ENCODE measurements at places on chromosomes 1 and 21.

DNA sequence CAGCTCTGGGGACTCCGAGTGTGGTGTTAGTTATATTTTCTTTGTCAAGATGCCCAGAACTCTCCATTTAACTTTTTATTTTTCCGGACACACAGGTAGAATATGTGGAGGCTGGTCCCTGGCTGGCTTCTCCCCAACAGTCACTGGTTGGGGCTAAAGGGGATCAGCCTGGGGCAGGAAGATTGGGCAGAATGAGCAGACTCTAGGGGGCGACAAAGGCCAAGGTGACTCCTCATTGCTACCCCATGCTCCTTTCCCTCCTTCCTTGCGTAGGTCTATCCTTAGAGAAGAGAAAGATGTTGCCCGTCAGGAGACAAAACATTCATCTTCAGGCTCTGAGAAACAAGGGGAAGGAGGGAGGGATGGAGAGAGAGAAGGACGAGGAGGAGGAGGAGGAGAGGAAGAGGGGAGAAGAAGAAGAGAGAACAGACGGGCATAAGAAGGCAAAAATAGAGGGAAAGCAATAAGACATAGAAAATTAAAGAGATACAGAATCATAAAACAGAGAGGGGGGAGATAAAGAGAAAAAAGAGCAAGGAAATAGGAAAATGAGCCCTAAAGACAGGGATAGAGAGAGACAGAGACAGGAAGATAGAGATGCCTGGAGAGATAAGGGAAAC, 89.9 kb downstream of the FOXD2 start:
- no peak for DNase-seq

- no peak for DNase-seq
Measured at GRCh38 chr1:210949039-210949438, 184.9 kb downstream of the KCNH1 start.

GRCh38 chr1:46248122-46248920, 758 bp downstream of the RAD54L start:
- no peak for DNase-seq

DNA sequence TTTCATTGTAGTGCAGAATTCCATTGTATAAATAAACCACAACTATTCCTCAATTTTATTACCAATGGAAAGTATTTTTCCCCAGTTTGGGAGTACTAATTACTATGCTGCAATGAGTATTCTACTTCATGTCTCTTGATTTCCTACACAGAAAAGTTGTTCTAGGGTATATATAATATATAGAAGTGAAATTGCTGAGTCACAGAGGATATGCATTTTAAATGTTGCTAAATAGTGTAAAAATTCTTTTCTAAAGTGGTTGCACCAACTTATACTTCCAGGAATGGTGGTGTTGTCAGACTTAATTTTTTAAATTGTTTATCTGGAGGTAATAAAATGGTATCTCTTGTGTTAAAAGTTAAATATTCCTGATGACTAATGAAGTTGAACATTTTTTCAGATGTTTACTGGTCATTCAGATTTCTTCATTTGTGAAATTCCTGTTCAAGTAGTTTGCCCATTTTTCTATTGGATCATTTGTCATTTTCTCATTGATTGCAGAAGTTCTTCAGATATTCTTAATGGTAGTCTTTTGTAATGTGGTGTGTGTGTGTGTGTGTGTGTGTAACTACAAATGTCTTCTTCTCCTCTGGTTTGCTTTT, 19.1 kb upstream of the MYOG start:
- DNase-seq: no peak

GRCh38 chr1:227562933-227563323, 428 bp upstream of the ZNF678 start:
- no peak for DNase-seq

DNA sequence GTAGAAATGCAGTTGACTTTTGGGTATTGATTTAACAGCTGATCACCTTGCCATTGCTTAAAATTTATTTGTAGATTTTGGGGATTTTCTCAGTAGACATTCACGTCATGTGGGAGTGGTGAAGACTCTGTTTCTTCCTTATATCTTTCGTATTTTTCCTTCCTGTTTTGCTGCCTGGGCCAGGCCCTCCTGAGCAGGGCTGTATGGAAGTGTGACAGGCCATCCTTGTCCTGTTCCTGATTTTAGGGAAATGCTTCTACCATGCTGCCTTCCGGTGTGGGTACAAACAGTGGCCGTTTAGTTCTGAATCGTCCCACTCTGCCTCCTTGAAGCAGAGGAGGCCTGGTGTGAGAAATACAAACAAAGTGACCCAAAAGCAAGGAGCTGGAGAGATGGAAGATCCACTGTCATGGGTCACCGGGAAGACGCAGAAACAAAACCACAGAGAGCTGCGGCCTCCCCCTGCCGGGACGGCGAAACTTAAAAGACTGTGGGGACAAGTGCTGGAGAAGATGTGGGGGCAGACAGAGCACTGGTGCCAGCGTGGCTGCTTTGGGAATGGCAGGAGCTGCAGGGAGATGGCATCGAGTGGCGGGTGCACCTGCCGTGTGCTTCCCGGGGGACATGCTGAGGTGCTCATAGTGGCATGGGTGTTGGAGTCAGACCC, 7.6 kb downstream of the AGPAT3 start:
- no peak for DNase-seq

Data from stimulated activated CD4-positive, alpha-beta T cell treated with anti-CD3 and anti-CD28 coated beads, Interleukin-12 subunit alpha, Interleukin-12 subunit beta, amount 100 ng/mL, for 4 hours (primary cell).